ENCODE measurements at places on chromosomes 6 and 20.

GRCh38 chr20:9483131-9483530 lies 31.3 kb upstream of the LAMP5 start:
- DNase-seq, result no peak

DNA sequence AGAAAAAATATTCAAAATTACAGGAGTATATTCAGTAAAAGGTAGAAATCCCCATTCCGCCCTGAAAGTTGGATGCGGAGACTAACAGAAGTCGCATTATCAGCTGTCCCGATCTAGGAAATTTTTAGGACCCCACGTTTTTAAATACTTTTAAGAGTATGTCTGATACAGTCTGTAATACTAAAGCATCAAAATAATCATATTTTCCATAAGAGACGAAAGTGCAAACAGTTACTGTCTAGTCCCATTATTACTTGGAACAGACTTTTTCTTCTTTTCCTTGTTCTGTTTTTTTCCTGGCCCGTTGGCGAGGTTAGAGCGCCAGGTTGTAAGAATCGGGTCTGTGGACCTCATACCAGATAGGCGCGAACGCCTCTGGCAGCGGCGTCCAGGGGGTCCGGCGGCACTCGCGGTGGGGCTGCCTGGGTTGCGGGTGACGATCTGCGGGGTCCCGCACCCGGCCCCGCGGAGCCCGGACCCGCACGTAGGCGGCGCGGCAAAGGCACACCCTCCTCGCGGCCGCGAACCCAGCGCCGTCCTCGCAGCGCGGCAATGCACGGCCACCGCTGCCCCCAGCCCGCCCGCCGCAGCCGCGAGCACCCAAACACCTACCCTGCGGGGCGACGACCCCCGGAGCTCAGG lies 460 bp downstream of the PLAGL1 start:
- no peak for DNase-seq

DNA sequence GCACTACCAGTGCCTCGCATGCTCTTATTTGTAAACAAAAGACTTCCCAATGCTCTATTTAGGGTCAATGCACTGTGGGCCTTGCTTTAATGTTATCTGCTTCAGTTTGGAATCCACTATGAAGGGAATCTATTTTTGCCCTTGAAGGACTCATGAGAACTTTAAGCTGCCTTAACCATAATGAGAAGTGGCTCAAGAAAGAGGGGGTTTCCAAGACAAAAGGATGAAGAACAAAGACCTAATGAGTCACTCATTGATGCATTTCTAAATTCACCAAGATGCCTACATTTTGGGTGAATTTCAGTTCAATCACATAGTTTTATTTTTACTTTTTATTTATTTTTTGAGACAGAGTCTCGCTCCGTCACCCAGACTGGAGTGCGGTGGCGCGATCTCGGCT lies 228.2 kb downstream of the LY86 start:
- DNase-seq, result no peak

- no peak for DNase-seq
Observed at GRCh38 chr6:11262242-11262641, 29.8 kb upstream of the NEDD9 start.

- DNase-seq, result no peak
Observed at GRCh38 chr20:19382386-19383340, 170.2 kb downstream of the SLC24A3 start.

GRCh38 chr6:56759521-56759920 lies 116.8 kb upstream of the DST start:
- DNase-seq, result no peak

- DNase-seq, result no peak
Observed at GRCh38 chr6:134472661-134473060, 154.7 kb upstream of the SGK1 start.

DNA sequence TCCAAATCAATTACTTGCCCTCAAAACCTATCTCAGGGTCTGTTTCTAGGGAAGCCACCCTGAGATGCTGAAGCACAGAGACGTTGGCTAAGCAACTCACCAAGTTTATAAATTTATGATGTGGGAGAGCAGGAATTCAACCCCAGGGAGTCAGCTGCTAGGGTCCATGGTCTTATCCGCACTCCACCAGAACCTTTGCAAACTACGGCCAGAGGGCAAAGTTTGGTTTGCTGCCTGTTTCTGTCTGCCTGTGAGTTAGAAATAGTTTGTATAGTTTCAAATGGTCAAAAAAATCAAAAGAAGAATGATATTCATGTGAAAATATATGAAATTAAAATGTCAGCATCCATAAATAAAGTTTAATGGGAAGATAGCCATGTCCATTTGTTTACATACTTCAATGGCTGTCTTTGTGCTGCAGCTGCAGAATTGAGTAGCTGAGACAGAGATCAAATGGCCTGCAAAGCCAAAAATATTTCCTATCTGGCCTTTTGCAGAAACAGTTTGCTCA lies 83.7 kb upstream of the ZFP64 start:
- no peak for DNase-seq

- no peak for DNase-seq
Observed at GRCh38 chr6:154479771-154480639, 30.5 kb downstream of the CNKSR3 start.

Measured in NCI-H187 treated with DMSO at 0.1 percent for 48 hours (cell line).